ENCODE measurements at places on chromosomes 2 and 18.

DNA sequence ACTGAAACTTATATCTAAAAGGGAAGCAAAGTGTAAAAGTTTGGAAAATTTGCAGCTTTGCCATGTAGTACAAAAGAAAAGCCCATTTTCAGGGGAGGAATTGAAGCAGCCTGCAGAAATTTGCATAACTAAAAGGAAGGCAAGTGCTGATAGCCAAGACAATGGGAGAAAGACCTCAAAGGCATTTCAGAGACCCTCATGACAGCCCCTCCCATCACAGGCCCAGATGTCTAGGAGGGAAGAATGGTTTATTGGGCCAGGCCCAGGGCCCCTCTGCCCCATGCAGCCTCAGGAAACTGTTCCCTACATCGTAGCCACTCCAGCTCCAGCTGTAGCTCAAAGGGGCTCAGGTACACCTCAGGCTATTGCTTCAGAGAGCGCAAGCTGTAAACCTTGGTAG lies 14.4 kb upstream of the WDR75 start:
- DNase-seq = no peak

GRCh38 chr2:39728941-39729351 lies 50.1 kb downstream of the THUMPD2 start:
- DNase-seq = no peak

DNA sequence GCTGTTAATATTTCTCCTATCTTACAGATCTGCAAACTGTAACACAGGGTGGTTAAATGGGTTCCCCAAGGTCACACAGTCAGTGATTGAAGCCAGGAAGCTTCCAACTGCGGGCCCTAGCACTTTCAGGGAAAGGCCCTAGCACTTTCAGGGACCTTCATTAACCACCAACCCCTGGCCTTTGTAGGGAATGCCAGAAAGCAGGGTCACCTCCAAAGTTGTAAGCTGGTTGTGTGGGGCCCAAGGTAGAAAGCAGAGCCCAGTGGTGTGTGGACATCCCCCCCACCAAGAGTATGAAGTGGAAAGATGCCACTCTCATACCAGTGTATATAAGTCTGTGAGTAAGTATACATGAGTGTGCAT lies 4.4 kb downstream of the DLX2 start:
- DNase-seq = no peak

DNA sequence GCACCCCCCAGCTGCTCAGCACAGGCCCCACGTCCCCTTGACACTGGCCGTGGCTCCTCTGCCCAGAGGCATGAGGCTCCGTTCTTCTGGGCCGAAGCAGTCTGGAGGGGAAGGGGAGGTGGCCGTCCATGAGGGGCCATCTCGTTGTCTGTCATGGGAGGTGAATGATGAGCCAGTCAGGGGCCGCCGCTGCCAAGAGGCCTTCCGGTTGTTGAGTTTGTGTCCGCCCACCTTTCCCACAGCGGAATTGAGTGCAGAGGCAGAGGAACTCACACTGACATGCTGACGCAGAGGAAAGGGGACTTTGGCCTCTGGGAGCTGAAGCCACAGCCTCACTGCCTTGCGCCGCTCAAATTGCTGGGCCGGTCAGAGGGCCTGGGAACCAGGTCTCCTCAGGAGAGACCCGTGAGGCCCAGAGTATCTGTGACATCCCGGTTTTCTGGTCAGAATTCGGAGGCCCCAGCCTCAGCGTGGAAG lies 268.4 kb downstream of the ATAD2B start:
- DNase-seq = no peak

GRCh38 chr2:234793212-234793785 lies 158.5 kb upstream of the SH3BP4 start:
- DNase-seq = no peak

DNA sequence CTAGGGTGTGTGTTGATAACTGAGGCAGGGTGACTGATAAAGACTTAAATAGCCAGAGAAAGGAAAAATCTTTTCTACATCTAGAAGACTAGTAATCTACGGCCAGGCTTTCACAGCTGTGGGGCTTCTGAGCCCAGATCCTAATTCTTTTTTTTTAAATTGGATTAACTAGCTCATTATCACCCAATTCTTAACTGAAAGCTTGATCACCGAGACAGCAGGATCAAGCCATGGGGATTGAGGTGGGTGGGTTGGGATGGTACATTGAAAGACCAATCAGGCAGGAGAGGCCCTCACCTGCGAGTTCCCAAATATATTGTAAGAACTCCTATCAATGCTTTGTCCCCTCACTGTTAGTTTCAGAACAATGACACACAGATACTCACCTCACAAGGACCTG lies 20.0 kb upstream of the NFE2L2 start:
- no peak for DNase-seq

GRCh38 chr2:65264821-65265670 lies 37.4 kb downstream of the ACTR2 start:
- no peak for DNase-seq

DNA sequence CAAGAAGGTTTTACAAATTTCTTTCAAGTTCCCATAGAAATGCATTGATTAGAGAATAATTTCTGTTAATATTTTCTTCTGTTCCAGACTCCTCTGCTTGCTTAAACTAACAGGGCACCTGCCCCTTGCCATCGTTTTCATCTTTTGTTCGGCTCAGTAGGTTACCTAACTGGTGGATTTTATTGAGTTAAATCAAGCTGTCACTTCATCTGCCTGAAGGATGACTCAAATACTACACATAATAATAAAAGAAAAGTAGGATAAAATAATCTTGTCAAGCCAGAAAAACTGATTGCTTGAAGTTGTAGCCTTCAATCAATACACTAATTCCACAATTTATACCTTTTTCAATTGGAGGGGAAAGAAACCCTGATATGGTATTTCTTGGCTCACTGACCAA lies 234.0 kb downstream of the NR4A2 start:
- no peak for DNase-seq

GRCh38 chr2:216901273-216901672 lies 41.4 kb upstream of the TNP1 start:
- DNase-seq = no peak

DNA sequence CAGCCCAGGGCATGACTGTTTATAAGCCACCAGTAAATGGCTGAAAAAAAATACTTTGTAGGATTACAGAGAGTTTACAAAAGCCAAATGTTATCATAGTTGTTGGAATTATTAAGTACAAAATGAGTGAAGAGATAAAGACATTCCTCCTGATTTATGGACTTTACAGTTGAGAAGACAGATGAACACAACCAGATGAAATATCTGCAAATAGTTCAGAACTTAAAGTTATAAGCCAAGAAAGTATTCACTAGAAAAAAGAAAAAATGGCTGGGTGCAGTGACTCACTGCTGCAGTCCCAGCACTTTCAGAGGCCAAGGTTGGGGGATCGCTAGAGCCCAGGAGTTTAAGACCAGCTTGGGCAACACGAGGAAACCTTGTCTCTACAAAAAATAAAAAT lies 11.2 kb downstream of the PMAIP1 start:
- no peak for DNase-seq

- no peak for DNase-seq
Observed at GRCh38 chr2:97963880-97964279, 31.9 kb downstream of the TMEM131 start.

DNA sequence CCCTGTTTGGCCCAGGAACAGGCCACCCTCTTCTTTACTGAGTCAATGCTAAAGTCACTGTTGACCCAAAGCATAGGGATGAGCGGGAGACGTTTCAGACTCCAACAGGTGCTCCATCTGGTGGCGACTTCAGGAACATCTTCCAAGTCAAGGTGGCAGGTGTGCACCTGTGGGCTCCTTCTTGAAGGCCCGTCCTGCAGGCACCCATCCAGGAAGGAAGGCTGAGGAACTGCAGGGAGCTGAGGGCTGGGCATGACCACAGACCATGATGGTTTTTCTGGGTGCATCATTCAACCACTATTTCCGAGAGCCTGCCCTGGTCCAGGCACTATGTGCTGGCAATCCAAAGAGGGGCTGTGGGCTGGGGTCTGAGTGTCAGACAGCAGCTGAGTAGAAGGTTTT lies 142.8 kb downstream of the NDUFA10 start:
- peak; percentile 61 for DNase-seq

DNA sequence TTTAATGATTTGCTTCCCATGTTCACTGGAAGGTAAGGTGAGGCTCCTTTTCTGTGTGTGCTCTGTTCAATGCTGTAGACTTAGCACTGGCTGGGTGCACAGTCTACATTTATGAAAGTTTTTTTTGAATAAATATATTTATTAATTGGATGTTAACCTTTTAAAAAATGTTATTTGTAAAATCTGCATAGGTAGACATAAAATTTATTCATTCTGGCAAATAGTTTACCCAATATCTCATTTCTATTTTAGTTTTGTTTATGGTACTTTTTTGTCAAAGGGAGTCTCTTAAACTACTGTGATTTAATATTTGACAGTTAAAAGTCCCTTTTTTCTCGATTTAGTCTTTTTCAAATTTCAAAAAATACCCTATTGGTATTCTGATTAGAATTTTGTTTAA lies 19.9 kb downstream of the CDKL4 start:
- no peak for DNase-seq

- DNase-seq = no peak
Observed at GRCh38 chr2:118051826-118052358, 36.4 kb upstream of the INSIG2 start.

GRCh38 chr2:25335971-25336370 lies 5.8 kb downstream of the DNMT3A start:
- no peak for DNase-seq

DNA sequence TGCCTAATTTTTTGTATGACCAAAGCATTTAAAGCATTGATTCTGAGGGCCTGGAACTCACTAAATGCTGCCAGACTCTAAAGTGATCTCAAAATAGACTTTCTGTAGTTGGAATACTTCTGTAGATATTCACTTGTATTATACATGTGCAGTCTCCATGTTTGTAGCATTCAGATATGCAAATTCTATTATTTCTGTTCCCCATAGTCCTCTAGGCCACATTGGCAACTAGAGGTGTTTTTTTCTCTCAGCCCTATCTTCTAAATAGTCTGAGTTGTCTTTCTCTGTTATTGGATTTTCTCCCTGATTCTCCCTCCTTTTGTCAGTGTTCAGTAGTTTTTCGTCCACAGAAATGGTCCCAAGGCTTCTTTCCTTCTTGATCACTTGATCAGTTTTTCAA lies 38.5 kb downstream of the ANKRD12 start:
- no peak for DNase-seq

DNA sequence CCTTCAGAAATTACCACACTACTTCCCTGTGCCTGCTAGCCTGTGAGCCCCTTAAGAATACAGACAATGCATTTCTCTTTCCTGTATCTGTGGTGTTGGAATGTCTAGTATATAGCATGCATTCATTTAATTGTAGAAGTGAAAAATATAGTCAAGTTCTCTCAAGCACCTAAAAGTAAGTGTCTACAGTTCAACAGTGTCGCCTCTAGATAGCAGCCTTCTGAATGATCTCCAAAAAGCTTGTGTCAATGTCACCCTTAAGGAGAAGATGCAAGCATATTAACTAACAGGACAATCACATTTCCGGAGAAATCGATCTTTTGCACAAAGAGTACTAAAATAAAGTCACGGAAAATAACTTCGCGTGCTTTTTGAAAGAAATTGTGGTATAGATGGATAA lies 27.5 kb upstream of the DSG3 start:
- no peak for DNase-seq

DNA sequence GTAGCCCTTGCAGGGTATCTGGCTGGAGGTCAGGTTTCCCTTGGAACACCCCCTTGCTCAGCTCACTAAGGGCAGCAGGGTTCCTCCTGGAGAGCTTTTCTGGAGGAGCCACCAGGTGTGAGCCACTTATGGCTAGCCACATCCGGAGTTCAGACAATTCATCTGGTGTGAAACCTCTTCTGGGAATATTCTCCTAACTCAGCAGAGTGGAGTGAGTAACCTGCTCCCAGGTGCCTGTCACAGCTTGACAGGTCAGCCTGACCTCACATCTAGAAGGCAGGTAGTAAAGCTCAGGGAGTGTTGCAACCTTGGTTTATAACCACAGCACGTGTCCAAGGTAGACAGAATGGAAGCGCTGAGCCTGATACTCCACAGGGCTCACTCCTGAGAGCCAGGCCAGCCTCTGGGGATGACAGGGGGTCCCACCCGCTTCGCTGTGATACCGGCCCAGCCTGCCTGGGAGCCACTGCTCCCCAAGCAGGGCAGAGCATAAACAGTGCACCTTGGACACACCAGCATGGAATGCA lies 62.6 kb upstream of the TGFA start:
- DNase-seq = no peak

GRCh38 chr2:34848691-34849090 lies 1249.6 kb upstream of the FAM98A start:
- DNase-seq = no peak

GRCh38 chr18:57648414-57648813 lies 26.8 kb upstream of the NARS1 start:
- no peak for DNase-seq

DNA sequence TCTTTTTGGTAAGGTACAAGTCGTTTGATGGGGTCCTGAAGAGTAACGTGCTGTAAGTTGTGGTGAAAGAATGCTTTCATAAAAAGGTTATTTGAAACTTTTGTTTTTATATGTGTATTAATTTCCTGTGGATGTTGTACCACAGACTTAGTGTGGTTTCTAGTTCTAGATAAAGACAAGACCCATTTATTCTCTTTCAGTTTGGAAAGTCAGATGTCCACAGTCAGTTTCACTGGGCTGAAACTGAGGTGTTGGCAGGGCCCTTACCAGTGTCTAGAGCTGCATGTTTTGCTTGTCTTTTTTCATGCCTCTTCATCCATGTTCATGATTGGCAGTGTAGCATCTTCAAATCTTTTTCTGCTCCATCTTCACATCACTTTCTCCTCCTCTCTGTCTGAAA lies 22.1 kb upstream of the DOCK10 start:
- no peak for DNase-seq

GRCh38 chr18:7657937-7658336 lies 90.8 kb downstream of the PTPRM start:
- no peak for DNase-seq

DNA sequence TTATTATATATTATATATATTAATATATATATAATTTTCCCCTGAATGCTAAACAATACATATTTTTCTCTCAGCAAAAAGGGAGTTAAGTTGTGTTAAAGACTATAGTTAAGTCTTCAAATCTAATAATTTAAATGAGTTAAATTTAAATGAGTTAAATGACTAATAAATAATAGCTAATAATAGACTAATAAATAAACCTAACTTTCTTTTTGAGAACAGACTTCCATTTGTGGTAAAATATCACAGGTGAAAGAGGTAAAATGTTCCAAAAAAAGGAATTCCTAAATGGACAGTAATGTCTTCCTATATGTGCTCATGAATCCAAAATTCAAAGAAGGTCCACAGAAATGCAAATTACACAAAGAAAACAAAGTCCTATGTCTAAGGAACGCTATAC lies 74.6 kb downstream of the SLC25A12 start:
- DNase-seq = no peak

GRCh38 chr18:35939138-35939537 lies 33.3 kb upstream of the RMP24 start:
- no peak for DNase-seq

DNA sequence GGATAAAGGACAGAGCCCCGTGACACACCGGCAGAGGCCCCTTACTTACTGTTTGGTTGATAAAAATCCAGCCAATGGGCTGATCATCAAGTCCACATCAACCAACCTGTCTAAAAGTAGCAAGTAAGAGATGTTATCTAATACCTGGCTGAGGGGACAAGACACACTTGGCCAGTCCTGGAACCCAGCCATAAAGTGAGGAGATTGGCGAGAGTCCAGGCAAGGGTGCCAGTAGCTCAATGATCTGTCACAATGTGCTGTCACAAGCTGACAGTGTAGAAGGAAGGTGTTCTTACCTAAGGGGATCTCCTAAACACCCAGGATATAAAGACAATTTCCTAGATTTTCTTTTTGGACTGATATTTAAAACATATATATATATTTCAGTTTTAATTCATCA lies 61.7 kb upstream of the IL1R2 start:
- DNase-seq = no peak
